ENCODE measurements at places on chromosomes 7 and 10.

- peaks cover 12% of the 10 kb centered on the region for H3K27me3 ChIP-seq
- DNase-seq, result no peak
- no peaks in the 10 kb centered on the region for H3K36me3 ChIP-seq
- no peak overlapping the region for H3K4me3 ChIP-seq
Observed at GRCh38 chr10:27659786-27660185, 85.8 kb downstream of the MKX start.

- no peak overlapping the region for H3K27ac ChIP-seq
- no peaks in the 10 kb centered on the region for H3K27me3 ChIP-seq
- H3K36me3 ChIP-seq, result no peaks in the 10 kb centered on the region
Observed at GRCh38 chr7:108147031-108147563, 16.9 kb upstream of the LAMB4 start.

GRCh38 chr10:36559412-36560400, 565.7 kb upstream of the ANKRD30A start:
- DNase-seq, result no peak
- H3K4me3 ChIP-seq, result no peak overlapping the region
- no peaks in the 10 kb centered on the region for H3K36me3 ChIP-seq
- peaks cover 5% of the 10 kb centered on the region for H3K4me1 ChIP-seq
- no peaks in the 10 kb centered on the region for H3K27me3 ChIP-seq

DNA sequence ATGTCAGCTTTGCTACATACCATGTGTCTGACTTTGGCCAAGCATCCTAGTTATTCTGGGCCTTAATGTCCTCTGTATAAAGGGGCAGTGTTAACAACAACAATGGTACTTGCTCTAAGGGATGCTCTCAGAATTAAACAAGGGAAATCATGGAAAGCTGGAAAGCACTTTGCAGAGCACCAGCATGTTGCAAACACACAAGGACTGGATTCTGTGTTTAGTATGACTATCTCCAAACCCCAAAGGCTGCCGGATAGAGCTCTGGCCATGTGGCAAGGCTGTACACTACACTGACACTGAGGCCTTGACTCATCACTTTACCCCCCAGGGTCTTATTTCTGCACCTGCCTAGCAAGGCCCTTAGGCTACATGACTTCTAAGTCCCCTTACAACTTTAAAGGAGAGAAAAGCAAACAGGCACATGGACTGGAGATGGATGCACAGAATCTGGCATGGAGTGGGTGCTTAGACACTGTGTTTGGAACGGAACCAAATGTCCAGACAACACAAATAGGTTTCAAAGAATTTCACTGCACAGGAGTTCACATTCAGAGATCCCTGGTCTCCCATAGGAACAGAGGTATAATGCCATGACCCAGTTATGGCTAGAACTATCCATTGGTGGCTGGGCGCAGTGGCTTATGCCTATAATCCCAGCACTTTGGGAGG, 74.6 kb downstream of the FAM13C start:
- peaks cover 6% of the 10 kb centered on the region for H3K27me3 ChIP-seq
- H3K4me3 ChIP-seq, result no peak overlapping the region
- DNase-seq, result no peak
- H3K4me1 ChIP-seq, result peaks cover 16% of the 10 kb centered on the region
- no peak overlapping the region for H3K27ac ChIP-seq

DNA sequence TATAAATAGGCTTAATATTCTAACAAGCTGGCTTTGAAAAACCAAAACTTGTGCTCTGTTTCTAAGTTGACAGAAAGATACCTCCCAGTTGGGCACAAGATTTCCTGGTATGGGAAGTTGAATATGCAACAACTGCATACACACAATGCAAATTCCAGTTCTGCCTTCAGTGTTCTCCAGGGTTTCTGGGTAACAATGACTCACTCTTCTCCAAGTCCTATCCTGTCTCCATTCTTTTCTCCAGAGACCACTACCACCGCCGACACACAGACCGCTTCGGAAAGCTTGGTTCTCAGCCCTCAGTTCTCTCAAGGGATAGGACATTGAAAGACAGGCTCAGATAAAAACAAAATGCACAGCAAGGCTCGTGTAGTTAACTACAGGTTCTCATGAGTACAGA, 12.2 kb downstream of the PDE1C start:
- peaks cover 10% of the 10 kb centered on the region for H3K27me3 ChIP-seq
- no peak overlapping the region for H3K27ac ChIP-seq
- peaks cover 58% of the 10 kb centered on the region for H3K4me1 ChIP-seq
- H3K36me3 ChIP-seq, result no peaks in the 10 kb centered on the region
- H3K4me3 ChIP-seq, result no peak overlapping the region

- no peak overlapping the region for H3K4me3 ChIP-seq
- H3K36me3 ChIP-seq, result no peaks in the 10 kb centered on the region
- no peak for DNase-seq
- no peaks in the 10 kb centered on the region for H3K27me3 ChIP-seq
- no peak overlapping the region for H3K27ac ChIP-seq
- H3K4me1 ChIP-seq, result peaks cover 40% of the 10 kb centered on the region
Observed at GRCh38 chr10:53700278-53700677, 927.7 kb upstream of the MBL2 start.

Measured in nephron progenitor cell (in vitro differentiated cells).